ENCODE measurements at places on chromosomes 4 and X. TPM values are rescaled to one million over a fixed set of nuclear protein-coding genes. Genes with fewer than 3 reads are reported as not detected.
A peak's percentile ranks its signal among the peaks of the same experiment; 100 is the strongest.

GRCh38 chrX:15150586-15150985 is 119.3 kb downstream of the ASB9 start:
- DNase-seq: no peak

- DNase-seq: no peak
Measured at GRCh38 chr4:68719075-68719473, 48.6 kb upstream of the UGT2B15 start.

DNA sequence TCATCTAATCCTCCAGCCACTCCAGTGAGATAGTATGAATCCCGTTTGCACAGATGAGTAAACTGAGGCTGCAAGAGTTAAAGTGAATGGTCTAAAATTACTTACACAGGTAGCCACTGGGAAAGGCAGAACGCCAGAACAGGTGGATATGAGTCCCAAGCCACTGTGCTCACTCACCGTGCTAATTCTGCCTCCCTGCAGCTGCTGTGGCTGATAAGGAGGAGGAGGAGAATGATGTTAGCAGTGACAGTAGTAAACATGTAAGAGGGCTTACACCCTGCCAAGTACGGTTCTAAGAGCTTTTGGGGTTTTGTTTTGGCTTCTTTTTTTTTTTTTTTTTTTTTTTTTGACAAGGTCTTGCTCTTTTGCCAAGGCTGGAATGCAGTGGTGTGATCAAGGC is 90.5 kb upstream of the PRPS2 start:
- no peak for DNase-seq

- DNase-seq: no peak
Measured at GRCh38 chr4:123083646-123084045, 161.2 kb upstream of the NUDT6 start.

GRCh38 chr4:42570221-42570620 is 86.7 kb downstream of the ATP8A1 start:
- DNase-seq: no peak

DNA sequence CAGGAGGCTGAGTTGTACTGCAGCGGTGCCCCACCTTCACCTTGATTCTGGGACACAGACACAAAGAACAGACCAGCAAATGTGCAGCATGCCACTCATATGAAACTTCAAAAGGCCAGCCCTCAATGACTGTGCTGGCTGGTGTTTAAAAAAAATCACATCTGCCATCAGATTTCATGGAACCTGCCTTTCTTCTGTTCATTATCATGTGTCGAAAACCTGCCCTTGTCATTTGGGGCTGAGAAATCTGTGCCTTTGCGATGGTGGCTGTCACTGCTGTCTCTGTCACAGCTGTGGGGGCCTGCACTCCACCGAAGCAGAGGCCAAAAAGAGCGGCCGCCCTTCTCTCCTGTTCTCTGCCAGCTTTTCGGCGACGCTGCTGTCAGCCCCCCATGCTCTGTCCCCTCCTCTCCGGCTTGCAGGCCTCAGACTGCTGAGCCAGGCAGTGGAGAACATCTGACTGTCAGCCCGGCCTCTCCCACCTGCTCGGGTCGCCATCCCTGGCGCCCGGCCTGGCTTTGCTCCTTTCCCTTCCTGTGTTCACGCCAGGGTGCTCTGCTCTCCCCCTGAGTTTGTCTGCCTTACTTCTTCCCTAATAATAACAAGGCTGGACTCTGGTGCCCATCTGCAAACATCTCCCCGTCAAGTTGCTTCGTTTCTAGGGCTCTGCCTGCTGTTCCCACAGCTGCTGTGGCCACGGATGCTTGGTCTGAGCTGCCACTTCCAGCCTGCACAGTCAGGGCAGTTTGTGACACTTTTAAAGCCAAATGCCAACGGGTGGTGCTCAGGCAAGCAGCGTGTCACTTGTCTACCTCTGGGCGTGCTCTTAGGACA is 355.2 kb downstream of the UNC5C start:
- no peak for DNase-seq

GRCh38 chrX:38561951-38562719 is 793 bp downstream of the TSPAN7 start:
- DNase-seq: no peak

DNA sequence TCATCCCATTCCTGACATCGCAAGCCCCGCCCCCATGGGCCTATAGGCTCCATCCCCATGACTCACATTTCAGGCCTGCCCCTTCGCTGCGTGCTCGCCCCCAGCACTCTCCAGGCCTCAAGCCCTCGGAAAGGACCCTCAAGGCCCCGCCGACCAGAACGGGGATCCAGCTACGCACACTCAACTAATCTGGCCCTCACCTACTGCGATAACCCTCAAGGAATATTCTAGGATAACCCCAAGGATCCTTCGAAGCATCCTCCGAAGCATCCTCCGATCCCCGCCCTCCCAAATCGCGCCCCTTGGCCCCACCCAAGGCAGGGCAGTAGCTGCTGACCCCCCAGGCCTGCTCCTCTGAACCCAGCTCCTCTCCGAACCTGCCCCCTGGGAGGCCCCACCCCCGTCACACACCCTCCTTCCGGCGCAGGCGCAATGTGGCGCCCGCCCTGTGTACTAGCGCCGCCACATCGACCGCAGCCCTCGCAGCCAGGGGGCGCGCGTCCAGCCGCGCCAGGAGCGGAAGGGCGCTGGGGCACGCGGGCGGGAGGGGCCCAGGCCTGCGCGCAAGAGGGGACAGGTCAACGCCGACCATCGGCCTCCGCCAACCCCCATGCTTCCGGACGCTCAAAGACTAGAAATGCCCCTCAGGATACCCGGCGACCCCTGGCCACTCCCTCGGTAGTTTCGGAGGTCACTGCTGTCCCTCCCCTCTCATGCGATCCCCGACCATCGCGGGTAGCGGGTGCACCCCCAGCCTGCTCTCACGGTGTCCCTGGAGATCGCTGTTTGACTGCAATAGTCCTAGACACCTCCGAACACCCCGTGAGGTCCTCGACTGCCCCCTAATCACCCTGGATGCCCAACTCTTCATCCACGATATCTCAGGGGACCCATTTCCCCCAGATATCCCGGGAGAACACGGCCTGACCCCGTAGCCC is 6.4 kb upstream of the MAGIX start:
- peak; percentile 78 for DNase-seq

- no peak for DNase-seq
Measured at GRCh38 chr4:120829113-120829831, 93.3 kb downstream of the PRDM5 start.

- DNase-seq: no peak
Measured at GRCh38 chr4:26522478-26522877, 32.2 kb upstream of the CCKAR start.

- no peak for DNase-seq
Measured at GRCh38 chr4:184451726-184452125, 22.6 kb downstream of the IRF2 start.

- DNase-seq: no peak
Measured at GRCh38 chr4:7499661-7500060, 64.9 kb upstream of the PSAPL1 start.

DNA sequence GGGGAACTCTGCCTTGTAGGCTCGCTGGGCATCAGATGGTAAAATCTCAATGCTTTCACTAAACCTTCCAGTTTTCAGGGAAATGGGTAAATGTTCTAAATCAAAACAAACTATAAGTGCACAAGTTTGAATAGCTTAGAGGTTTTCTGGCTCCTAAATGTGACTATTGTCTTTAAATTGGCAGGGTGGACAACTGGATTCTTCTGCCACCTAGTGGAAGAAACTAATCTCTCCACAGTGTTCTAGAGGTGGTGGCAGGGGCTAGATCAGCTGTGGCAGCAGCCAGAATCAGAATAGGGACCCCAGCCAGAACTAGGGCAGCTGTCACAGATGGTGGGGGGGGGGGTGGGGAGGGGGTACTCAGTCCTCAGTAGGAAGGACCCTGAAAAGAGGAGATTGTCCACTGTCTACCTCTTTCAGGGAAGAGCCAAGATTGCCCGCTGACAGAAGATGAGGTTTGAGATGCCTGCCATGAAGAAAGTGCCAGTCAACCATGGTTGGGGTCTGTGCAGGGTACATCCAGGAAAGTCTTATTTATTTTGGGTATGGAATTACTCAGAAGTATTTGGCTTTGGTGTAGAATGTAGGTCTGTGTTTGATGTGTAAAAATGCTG is 201.4 kb downstream of the CCNG2 start:
- DNase-seq: no peak

- no peak for DNase-seq
Measured at GRCh38 chr4:168188754-168189153, 96.4 kb downstream of the ANXA10 start.

DNA sequence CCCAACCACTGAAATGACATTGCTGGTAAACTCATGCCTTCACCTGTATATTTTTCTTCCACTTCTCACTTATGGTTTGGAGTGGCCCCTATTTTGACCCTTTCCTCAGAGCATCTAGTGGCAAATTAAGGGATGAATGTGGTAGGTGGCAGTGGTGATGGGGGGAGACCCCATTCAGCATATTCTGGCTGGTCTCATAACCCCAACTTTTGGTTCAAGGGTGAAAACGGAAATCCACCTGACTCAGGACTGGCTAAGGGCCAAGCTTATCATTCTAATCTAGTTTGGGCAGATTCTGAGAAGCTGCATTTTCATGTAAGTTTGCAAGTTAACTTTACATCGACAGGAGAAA is 47.0 kb upstream of the NSUN7 start:
- DNase-seq: no peak

DNA sequence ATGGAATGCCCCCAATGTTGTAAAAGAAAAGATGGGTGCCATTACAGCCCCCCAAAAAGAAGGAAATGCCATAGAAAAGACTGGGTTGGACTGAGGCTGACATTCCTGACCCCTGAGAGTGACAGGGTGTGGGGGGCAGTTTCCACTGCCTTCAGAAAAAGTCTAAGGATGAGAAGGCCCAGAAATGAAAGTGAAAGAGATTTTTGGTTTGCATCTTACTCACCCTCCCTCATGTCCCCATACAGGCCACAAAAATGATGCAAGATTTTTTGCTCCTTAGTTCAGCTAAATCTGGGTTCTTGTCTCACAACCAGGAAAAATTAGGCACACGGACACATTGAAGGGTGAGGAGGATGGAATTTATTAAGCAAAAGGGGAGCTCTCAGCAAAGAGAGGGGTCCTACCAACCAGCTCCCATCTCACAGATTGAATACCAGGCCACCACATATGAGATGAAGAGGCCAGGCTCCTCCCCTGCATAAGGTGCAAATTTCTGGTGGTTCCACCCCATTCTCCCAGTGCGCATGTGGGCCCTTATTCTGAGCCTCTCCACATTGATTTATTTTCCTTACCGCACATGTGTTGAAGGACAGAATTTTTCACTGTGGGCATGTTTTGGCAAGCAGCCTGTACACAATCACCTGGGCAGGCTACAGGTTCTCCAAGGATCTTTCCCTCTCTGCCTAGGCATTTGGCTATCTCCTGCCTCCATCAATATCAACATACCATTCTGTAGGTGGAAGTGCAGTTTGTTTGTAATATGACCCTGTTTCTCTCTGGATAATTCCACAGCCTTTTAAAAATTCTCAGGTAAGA is 18.8 kb downstream of the PPP4R3C start:
- no peak for DNase-seq

MAB21L2 gene
- not detected for total RNA-seq

ENOX2 gene
- 15.9 TPM for total RNA-seq

GJB1 gene
- total RNA-seq: not detected

REPS2 gene
- total RNA-seq: 1.6 TPM

SATL1 gene
- not detected for total RNA-seq

TMSB15B gene
- total RNA-seq: 9.6 TPM

GSX2 gene
- total RNA-seq: not detected

HERC5 gene
- total RNA-seq: 4.8 TPM

TEX13D gene
- not detected for total RNA-seq

PRDM5 gene
- total RNA-seq: not detected

Data from activated B cell treated with CpG ODN at 0.5 μM for 24 hours (primary cell).